Cortex of kidney (tissue), 1 donor: ENCODE measurements at places on chromosomes 2 and 18.

- no peak for DNase-seq
These were observed 129.5 kb downstream of the RHBDD1 start for GRCh38 chr2:226965376-226965775.

DNA sequence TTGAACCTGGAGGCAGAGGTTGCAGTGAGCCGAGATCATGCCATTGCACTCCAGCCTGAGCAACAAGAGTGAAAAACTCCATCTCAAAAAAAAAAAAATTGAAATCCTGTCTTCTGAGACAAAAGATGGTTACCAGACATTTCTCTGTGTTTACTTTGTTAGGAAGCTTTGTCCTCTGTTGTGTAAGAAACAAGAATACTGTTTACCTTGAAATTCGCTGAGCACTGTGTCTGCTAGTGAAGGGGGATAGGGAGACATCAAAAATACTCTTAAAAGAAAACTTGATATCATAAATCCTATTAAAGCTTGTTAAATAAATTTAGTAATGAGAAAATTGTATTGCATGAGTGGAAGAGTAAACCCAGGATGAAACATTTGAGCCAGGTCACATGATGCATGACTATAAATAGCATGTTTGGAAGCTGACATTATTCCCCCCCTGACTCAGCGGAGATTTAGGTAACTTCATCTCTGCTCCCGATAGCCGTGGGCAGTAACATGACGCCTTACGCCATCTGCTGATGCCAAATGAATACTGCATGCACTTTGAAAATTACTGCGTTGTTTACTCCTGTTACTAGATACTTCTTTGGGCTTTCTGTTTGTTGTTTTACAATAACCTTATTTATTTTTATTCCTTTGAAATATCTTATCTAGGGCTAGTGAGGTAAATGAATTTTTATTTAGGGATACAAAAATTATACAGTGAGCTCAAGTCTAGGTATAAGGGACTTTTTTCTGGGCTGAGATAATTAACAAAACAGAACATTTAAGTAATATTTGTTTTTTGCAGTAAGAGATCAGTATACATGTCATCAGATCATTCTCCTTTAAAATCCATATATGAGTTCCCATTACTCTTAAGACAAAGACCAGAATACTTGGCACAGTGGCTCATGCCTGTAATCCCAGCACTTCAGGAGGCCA, 134.9 kb downstream of the MAP3K20 start:
- no peak for DNase-seq

GRCh38 chr2:120431386-120432292, 85.7 kb downstream of the INHBB start:
- no peak for DNase-seq

DNA sequence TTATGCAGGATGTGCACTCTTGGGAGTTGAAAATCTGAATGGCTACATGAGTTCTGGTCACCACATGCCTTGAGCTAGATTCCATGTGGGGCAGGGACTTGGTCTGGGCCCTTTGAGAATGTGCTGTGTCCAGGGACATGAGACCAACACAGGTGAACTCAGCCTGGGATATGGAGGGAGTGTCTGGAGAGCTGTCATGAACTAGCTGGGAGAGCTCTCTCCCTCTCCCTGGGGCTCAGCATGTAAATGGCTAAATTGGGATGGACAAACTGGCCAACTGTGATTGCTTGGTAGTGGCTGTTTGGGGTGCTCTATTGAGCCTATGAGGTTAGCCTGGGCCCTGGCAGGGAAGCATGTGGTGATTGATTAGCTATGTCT, 105.1 kb upstream of the HS6ST1 start:
- DNase-seq, result no peak

DNA sequence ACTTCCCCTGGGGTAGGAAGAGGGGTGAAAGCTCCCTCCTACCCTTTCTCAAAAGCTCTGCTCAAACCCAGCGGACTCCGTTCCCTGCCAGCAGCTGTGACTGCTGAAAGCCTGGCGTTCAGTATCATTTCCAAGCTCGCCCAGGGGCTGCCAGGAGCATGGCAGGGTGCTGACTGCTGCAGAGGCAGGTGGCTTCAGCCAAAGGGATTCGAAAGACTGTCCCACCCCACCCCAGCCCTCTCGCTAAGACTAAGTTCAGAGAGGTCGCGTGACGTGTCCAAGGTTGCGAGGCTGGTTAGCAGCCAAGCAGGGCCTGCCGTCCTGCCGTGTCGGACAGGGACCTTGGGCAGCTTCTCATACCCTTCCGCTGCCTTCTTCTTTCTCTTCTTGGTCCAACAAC, 72.3 kb upstream of the RAB12 start:
- DNase-seq, result no peak

- DNase-seq, result no peak
These were observed 42.1 kb downstream of the NOP58 start for GRCh38 chr2:202307690-202308089.
